ENCODE measurements at places on chromosomes 2 and 18.

DNA sequence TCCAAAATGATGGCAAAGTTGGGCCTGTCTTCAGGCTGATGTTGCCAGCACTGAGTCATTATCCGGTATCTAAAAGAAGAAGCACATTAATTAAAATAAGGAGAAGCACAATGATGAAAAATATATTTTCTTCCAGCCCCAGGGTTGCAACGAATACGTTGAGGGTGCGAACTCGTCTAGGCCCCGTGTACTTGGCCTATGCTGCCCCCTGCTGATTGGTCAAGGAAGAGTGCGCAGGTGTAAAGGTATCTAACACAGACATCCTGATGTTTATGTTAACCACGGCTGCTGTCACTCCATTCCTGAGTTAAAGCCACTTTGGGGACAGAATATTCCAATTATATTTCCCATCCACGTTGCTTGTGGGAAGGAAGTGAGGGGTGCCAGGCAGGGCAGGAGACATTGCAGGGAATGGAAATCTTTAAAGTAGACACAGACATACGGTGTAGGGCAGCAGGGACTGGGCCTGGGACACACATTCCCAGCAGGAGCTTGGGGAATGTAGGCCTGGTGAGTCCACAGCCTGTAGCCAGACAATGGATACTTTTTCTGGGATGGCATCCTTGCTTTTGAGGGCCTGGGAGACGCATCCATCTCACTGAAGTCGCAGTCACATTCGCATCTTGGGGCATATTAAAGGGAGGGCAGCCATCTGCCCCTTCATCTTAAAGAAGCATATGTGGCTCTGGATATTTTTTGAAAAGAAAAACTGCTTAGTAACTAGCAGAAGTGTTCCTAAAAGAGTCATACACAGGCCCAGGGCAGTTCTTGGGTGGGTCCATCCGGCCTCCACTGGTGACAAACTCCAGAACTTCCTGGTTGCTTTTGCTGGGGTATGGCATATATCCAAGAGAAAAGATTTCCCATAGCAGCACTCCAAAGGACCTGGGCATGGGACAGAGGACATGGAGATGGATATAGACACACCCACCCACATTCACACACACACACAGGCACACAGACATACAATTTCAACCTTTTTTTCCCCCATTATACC is 81.9 kb downstream of the CLIP4 start:
- DNase-seq, result peak; percentile 87

DNA sequence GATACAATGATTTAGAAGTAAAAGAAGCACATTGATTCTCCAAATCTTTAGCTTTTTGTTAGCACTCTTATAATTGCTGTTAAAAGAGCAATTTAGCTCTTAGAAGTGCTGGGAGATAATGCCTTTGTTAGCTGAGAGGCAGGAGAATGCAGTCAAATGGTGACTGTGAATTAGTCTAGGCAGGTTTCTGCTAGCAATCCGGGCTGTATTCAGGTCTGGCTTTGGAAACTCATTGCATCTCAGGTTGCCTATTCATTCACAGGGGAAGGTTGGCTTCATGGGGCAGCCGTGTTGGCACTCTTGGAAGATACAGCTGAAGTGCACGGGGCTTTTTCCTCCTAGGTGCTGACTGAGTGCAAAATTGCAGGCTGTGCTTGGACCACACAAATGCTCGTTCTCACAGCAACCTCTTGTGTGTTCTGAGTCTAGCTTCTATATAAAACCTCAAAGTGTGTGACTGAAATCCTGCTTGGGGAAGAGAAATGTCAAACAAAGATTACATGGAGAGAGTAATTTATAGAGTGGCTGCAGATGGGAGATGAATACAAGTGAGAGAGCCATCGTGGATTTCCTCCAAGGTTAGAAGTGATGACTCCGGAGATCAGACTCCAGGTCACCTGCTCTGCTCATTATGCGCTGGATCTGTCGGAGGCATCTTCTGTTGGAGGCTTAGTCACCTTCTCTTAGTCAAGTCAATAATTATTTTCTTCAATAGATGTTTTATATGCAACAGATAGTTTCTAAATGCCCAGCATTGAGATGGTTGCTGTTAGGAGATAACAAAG is 167.8 kb downstream of the PMAIP1 start:
- DNase-seq, result peak; percentile 38

- DNase-seq, result no peak
Measured at GRCh38 chr2:2492800-2493199, 161.7 kb upstream of the MYT1L start.

- DNase-seq, result no peak
Measured at GRCh38 chr2:216634370-216635148, 1.3 kb downstream of the IGFBP2 start.

DNA sequence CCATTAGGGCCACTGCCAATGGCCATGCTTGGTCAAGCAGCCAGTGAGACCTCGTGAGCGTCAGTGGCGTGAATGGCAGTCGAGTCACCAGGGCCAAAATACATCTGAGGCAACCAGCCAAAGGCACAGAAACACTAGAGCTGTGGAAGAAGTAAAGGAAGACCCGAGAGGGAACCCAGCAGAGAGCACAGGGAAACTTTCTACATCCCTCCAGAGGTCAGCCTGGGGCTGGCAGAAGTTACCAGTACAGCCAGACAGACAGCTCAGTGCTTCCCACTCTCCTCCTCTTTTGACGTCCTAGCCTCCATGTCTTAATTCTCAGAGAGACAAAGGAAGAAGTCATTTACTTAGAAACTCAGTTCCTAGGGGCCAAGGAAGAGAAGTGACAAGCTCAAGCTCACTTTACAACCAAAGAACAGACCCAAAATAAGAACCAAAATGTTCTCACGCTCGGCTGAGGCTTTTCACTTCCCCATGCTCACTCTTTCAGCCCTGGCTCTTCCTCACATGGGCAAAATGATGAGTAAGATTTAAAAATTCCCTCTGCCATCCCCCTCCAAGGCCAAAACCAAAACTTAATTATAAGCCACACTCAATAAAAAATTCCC is 8.7 kb downstream of the CYRIA start:
- no peak for DNase-seq

DNA sequence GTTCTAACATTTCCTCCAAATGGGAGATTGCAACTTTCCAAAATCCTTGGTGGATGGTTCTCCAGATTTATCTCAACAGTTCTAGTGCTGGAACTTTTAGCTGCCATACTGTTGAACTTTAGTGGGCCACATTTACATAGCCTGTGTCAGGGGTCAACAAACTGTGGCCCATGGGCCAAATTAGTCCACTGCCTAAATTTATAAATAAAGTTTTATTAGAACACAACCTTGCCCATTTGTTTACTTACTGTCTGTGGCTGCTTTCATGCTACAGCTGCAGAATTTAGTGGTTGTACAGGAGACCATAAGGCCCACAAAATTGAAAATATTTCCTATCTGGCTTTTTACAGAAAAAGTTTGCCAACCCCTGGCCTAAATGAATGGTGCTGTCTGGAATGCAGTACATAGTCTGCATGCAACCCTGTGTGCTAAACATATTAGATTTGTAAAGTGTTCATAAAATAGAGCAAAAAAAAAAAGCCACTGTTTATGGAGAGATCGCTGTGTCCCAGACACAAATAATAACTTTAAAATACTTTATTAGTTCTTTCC is 30.3 kb downstream of the MGAT5 start:
- DNase-seq, result no peak

DNA sequence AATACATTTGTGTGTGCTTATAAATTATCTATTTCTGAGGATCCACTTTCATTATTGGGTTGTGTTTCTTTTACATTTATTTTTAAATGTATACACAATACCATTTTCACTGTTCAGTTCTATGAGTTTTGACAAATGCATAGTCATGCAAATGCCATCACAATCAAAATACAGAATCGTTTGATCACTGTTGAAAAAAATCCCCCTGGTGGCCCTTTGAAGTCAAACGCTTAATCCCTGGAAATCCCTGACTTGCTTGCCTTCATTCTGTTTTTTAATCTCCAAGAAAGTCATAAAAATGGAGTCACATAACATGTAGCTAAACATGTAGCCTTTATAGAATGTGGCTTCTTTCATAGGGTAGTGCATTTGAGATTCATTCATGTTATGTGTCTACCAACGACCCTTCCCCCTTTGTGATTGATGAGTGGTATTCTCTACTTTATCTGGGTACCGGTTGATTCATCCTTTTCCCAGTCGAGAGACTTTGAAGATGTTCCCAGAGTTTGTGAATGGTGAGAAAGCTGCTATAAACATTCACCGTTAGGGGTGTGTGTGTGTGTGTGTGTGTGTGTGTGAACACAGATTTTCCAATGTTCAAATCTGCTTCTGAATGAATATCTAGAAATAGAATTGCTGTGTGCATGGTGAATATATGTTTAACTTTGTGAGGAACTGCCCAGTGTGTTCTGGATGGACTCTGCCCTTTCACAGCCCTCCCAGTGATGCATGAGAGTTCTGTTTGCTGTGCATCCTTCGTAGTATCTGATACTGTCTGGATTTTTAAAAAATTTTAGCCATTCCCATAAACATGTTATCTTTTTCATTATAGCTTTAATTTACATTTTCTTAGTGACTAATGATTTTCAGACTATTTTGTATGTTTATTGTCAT is 173.6 kb downstream of the GALR1 start:
- no peak for DNase-seq

DNA sequence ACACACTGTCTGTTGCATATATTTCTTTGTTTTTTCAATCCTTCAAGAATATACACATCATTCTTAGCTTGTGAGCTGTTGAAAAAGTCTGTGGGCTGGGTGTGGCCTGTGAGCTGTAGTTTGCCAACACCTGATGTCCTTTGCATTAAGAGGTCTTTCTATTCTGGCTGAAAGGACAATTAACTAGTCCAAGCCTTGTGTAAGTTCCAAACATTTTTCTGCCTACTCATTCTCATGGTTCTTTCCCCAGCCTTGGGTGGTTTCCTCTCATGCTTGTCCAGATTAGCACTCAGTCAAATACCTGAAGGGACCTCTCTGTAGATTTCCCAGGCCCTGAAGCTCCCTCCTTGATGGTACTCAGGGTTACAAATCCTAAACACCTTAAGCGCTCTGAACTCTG is 57.8 kb upstream of the NABP1 start:
- no peak for DNase-seq

DNA sequence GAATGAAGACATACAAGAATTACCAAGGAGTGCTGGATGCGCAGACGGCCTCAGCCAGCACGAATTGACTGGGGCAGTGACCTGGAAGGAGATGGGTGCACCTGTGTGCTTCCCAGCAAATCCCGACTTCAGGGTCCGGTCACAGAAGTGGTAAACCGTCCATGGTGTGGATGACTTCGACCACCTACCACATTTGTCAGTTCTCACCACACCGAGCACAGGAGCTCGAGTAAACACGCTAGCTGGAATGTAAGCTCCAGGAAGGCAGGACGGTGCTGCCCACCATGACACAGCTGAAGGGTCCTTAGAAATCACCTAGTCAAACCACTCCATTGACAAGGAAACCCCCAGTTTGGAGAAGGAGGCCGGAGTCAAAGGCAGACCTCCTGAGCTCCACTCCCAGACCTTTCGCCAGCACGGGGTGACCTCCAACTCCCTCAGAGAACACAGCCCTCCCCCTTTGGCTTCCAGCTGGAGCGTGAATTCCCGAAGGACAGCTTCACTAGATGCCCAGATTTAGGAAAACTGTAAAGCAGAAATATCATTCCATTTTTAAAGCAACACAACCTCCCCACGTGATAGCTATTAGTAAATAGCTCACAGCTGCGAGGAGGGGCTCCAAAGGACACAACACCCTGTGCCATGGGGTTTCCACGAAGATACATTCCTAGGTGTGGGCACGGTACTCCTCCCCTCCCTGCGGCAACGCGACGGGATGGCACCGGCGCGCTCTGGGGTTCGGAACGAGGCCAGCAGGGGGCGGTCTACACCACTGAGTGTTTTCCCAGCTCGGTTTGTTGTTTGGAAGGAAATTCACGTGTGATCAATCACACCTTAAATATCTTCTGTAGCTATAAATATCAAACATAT is 34.1 kb upstream of the GNAL start:
- DNase-seq, result peak; percentile 89

GRCh38 chr18:30489890-30490643 is 552.5 kb downstream of the DSC3 start:
- DNase-seq, result no peak

GRCh38 chr2:96082211-96083063 is 33.9 kb downstream of the ADRA2B start:
- no peak for DNase-seq

DNA sequence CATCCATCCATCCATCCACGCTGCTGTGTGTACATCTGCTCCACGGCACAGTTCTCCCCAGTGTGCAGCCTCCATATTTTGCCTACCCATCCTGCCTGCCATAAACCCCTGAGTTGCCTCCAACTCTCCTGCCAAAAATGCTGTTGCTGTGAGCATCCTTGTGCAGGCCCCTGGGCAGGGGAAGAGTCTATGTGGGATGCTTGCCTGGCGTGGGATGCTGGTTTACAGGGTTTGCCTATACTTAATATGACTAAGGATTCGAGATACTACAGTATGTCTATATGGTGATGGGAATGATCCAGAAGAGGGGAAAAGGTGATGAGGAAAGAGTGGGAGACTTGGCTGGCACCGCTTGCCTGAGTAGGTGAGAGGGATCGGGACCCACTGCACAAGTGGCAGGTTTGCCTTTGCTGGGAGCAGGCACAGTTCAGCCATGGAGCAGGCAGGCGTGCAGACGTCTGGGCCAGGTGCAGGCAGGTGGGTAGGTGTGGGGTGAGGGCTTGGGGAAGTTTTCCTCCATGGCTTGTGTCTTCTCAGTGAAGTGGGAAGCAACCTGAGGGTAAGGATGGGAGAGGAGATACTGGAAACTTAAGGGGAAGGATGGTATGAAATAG is 30.2 kb upstream of the FAHD2A start:
- DNase-seq, result no peak
